ENCODE measurements at places on chromosomes 11 and 22.

- no peak for DNase-seq
Observed at GRCh38 chr11:98180921-98181320, 839.8 kb upstream of the CNTN5 start.

DNA sequence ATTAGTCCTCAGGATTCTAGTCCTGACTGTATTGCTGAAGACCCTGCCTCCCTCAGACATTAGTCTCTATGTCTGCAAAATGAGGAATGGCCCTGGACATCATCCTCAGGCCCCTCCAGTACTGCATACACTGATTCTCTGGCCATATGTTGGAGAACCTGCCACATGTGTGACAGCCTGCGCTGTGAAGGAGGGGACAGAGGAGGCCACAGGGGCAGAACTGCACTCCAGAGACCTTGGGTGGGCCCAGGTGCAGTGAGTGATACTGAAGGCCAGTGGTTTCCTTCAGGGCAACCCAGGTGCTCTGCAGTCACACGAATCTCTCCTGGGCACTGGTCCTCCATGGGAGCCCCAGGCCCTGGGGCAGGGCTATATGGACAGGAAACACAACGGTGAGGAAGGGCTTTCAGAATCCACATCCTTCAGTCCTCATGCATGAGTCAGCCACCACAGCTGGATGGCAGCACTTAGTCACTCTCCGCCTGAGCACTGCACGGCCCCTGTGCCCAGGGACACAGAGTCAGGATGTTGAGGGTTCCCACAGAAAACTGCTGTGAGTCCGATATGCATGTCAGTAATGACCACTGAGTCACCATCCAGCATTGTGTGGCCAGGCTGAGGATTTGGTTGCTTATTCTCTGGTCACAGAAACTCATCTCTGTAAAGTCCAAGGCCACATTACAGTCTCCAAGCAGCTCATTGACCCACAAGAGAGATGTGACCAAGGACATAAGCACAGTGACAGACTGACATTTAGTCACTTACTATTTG lies 39.7 kb downstream of the ME3 start:
- peak; percentile 79 for DNase-seq

GRCh38 chr11:8566613-8567210 lies 27.3 kb downstream of the STK33 start:
- no peak for DNase-seq

DNA sequence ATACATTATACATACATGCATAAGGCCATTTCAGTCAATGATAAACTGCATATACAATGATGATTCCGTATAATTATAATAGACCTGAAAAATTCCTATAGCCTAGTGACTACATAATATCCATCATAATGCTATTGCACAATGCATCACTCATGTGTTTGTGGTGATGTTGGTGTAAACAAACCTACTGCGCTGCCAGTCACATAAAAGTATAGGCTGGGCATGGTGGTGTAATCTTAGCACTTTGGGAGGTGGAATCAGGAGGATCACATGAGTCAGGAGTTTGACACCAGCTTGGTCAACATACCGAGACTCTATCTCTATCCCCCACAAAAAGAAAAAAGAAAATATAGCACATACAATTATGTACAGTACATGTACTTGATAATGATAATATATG lies 163.7 kb upstream of the DDI1 start:
- no peak for DNase-seq

DNA sequence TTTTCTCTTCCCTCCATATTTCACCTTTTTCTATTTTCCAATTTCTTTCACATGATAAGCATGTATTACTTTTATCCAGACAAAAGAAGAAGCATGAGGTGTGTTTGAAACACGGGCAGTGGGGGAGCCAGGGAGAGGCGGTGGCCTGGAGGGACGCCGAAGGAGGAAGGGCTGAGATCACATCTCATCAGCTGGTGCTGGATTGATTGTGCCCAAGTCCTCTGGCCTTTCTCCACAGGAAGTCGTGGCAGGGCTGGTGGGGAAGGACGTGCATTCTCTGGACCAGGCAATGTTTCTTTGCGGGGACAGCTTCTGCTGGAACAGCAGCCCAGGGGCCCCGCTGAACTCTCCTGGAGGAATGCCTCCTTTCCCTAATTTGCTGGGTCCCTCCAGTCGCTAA lies 82.9 kb downstream of the MIAT start:
- DNase-seq, result peak; percentile 31

DNA sequence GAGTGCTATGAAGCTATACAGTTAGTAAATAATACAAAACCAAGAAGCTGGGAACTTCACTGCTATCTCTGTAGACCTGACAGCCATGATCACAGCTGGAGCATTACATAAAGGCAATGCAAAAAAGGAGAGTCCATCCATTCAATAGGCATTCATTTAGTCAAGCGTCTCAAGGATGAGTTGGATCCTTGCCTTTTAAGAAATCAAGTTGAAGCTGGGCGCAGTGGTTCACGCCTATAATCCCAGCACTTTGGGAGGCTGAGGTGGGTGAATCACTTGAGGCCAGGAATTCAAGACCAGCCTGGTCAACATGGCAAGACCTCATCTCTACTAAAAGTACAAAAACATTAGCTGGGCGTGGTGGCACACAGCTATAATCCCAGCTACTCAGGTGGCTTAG lies 48.1 kb upstream of the ALKBH3 start:
- DNase-seq, result no peak

GRCh38 chr22:47406180-47406834 lies 643.9 kb downstream of the TBC1D22A start:
- DNase-seq, result no peak

DNA sequence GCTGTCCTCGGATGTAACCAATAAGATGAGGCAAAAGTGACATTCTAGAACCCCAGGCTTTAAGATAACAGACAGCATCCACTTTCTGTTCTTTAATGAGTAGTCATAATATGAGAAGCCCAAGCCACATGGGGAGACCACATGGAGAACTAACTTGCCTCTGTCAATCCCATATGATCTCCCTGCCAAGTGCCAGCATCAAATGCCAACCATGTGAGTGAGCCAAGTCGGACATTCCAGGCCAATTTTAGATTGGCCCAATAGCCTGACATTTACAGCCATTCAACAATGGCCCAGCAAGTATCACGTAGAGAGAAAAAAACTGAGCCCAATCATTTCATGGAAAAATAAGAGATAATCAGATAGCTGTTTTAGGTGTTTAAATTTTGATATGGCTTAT lies 2048.3 kb upstream of the RAG2 start:
- DNase-seq, result no peak

DNA sequence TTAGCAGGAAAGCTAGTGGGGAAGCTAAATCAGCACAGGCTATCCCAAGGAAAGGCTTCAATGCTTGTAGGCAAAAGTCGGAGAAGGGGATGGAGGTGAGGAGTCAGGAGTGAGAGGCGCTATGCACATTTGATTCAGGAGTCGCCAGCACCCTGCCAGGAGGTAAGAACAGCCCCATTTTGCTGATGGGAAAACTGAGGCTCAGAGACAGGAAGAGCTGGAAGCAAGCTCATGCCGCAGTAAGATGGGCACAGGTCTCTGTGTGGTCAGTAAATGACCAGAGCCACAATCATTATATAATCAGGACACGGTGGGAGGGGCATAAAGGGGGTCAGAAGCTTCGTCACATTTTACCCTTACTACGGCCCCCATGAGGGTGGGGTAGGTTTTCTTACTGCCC lies 504.4 kb downstream of the MN1 start:
- no peak for DNase-seq

GRCh38 chr11:104905271-104905670 lies 7.0 kb upstream of the CASP12 start:
- DNase-seq, result no peak

GRCh38 chr22:49967706-49968208 lies 7.2 kb downstream of the PIM3 start:
- peak; percentile 49 for DNase-seq

- DNase-seq, result no peak
Observed at GRCh38 chr11:61022311-61023085, 51.0 kb downstream of the CD6 start.

GRCh38 chr22:30325724-30326254 lies 952 bp downstream of the TBC1D10A start:
- peak; percentile 5 for DNase-seq

GRCh38 chr22:26570115-26570514 lies 19.8 kb downstream of the TPST2 start:
- no peak for DNase-seq

DNA sequence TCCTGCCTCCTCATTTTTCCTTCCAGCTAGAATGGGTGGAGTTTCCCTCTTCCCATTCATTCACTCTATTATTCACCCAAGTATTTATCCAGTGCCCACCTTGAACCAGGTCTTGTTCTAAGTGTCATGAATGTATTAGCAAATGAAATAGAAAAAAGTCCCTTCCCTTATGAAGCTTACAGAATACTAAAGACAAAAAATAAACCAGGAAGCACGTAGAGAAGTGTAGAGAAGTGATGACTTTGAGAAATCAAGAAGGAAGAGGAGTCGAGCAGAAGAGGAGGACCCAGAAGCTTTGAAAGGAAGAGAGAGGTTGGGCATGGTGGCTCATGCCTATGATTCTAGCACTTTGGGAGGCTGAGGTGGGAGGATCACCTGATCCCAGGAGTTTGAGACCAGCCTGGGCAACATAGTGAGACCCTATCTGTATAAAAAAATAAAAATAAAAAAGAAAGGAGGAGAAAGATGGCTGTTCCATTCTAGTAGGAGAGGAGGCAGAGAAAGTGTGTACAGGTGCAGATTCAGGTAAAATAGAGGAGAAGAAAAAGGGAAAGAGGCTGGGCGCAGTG lies 17.1 kb upstream of the SYVN1 start:
- no peak for DNase-seq

DNA sequence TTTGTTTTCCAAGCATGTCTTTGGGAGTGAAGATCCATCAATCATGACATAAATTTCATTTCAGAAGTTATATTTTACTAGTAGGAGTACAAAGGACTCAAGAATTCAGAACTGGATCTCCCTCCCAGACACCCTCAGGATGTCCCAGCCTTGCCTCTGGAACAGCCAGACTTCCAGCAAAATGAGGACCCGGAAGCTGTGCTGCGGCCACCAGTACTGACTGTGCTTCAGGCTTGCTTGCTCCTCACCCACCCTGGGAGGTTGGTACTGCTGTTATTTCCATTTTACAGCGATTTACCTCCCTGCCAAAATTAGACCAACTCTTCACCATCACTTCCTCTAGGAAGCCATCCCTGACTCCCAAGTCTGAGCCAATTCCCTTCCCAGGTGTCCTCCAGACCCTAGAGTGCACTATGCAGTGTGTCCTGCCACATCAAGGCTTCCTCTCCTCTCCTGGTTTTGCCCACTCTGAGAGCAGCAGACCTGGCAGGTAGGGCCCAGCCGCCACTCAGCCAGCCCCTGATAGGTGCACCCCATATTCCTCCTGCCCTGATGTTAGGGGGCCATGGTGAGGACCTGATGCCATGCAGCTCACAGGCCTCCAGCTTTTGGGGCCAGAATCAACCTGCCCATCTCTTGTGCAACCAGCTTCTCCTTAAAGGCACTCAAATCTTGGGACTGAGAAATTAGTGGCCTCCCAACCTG lies 47.3 kb upstream of the WNT7B start:
- no peak for DNase-seq

GRCh38 chr22:35749808-35750207 lies 32.1 kb downstream of the APOL5 start:
- peak; percentile 26 for DNase-seq

- no peak for DNase-seq
Observed at GRCh38 chr11:121829159-121829643, 286.8 kb downstream of the BLID start.

DNA sequence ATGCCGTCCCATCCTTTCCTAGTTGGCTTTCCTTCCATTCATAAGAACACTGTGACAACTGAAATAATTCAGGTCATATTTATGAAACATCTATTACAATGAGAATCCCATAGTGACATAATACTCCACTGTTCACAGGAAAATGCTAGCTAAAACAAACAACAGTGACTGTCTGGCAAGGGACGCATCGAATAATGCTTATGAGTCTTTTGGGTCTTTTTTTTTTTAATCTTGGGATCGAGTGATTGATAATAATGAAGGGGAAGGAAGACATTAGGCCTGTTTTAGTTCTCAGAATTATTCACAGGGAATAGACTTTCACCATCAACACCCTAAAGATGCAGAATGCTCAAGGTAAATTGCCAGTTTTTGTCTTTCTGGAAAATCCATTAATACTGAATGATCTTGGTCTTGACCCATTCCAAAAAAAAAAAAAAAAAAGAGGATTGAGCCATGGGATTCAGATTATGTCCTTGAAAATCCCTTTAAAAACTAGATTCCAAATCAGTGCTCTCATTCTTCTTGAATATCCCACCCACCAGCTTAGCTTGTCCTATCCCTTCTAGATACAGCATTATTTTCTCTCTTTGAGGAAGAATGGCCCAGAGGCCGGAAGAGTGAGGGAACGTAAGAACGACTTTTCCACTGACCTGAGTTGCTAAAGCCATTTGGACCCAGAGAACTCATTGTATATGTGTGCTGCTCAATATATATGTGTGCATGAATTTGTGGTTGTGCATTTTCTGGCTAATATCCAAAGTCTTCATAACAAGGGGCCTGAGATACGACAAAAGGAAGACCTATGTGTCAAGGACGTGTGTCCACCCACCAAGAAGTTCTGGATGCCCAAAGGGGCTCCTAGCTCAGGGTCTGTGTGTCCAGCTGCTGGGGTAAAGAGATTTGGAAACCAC lies 35.2 kb upstream of the CREB3L1 start:
- no peak for DNase-seq

GRCh38 chr22:45667486-45667885 lies 4.1 kb upstream of the ATXN10 start:
- no peak for DNase-seq

GRCh38 chr11:130330101-130330684 lies 15.5 kb upstream of the ZBTB44 start:
- no peak for DNase-seq

DNA sequence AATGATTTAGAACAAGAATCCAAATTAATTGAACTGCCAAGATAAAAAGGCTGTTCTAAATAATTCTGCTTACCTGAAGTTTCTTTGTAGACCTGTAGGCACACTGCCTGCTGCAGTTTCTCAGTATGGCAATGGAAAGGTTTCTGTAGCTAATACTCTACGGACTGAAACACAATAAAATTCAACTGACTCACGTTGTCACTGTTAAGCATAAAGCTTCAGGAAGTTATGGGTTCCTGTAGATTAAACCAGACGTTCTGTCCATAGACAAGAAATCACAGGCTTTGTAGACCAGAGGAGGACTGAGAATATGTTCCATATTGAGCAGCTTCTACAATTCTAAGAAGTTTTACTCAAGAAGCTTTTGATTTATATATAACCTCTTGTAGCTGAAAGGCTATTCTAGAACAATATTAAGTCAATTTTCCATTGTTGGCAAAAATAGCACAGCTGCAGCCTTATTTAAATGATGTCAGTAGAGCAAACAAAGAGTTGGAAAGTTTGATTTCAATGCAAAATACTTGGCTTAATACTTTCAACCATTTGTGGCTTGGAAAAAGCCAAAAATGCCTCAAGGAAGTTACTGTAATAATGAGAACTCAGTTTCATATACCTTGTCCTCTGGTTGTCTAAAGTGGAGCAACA lies at the start of gene GLYATL2:
Gene GLYATL2 (minus strand): TSS at position 344 of the 645 bp plus-strand sequence. CDS start 5,092 bp downstream, outside the sequence.
- no peak for DNase-seq

DNA sequence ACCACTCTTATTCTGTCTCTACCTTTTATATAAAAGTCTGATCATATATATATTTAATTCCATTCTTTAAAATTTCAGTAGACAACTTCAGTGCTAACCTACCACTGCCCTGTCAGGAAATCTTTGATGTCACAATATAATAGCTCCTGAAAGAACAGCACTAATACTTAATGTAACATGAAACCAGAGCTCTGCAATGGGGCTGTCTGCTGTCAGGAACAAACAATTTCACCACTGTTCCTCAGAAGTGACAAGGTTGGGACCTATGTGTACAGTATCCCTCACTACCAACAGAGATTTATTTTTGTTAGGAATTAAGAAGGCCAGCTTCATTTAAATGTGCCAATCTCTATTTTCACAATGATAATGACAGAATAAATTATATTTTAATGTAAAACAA lies 165.5 kb upstream of the C11orf58 start:
- no peak for DNase-seq

GRCh38 chr11:56932572-56933220 lies 56.0 kb upstream of the OR5AK2 start:
- DNase-seq, result no peak
